ENCODE measurements at places on chromosomes 5 and 9.

- DNase-seq, result no peak
Observed at GRCh38 chr5:177610770-177611445, 11.0 kb downstream of the B4GALT7 start.

- DNase-seq, result no peak
Observed at GRCh38 chr5:179379321-179379890, 34.1 kb upstream of the ADAMTS2 start.

DNA sequence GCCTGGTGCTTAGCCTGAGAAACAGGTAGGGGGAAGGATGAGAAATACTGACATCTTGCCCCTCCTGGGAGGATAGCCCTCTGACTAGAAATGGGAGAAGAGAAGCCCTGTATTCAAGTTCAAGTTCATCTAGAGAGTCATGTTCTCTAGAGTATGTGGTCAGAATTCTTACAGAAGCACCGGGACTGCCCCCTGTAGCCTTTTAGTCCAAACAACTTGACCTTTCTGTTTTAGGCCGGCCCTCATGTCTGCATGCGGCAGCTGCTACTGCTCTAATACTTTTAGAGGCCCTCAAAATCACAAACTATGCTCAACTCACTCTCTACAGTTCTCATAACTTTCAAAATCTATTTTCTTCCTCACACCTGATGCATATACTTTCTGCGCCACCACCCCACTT, 47.7 kb downstream of the PHAX start:
- DNase-seq, result no peak

DNA sequence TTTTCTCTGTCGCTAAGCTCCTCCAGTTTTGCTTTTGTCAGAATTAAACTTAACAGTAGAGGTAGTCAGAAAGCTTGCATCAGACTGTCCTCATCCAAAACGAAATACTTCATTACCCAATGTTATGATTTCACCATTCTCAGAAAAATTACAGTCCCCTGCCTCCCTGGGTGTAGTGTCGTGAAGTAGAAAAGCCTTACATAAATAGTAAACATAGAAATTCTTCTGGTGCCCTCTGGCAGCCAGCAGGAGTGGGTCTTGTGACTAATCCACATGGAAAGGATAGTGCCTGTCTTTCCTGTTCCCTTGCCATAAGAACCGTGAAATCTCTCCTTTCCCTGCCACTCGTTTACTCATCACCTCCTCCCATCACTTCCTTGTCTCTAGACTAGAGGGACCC, 230.6 kb downstream of the GNA14 start:
- DNase-seq, result no peak
